ENCODE measurements at places on chromosomes 12 and 14. TPM values are rescaled to one million over a fixed set of nuclear protein-coding genes. Genes with fewer than 3 reads are reported as not detected.

Gene PRIMA1
- 1.4 TPM for polyA plus RNA-seq

Gene TPI1
- polyA plus RNA-seq, result 629 TPM

Gene TTC6
- 0.17 TPM for polyA plus RNA-seq

Gene KLHL33
- 0.35 TPM for polyA plus RNA-seq

Gene SOAT2
- polyA plus RNA-seq, result 1.4 TPM

Gene CLEC2A
- polyA plus RNA-seq, result not detected

Gene ACSS3
- 20.1 TPM for polyA plus RNA-seq

Gene C12orf50
- polyA plus RNA-seq, result 0.21 TPM

Gene MYG1
- 53.6 TPM for polyA plus RNA-seq

Gene CBLN3
- 2.6 TPM for polyA plus RNA-seq

Gene MNAT1
- polyA plus RNA-seq, result 53.1 TPM

Gene SMIM41
- polyA plus RNA-seq, result 0.96 TPM

Gene MRPS35
- polyA plus RNA-seq, result 80.9 TPM

Gene SUSD6
- polyA plus RNA-seq, result 20.2 TPM

Gene KCTD10
- 49.1 TPM for polyA plus RNA-seq

Gene TPH2
- 0.23 TPM for polyA plus RNA-seq

GRCh38 chr14:104477117-104477623 is 102.4 kb upstream of the C14orf180 start:
- no peak for DNase-seq

DNA sequence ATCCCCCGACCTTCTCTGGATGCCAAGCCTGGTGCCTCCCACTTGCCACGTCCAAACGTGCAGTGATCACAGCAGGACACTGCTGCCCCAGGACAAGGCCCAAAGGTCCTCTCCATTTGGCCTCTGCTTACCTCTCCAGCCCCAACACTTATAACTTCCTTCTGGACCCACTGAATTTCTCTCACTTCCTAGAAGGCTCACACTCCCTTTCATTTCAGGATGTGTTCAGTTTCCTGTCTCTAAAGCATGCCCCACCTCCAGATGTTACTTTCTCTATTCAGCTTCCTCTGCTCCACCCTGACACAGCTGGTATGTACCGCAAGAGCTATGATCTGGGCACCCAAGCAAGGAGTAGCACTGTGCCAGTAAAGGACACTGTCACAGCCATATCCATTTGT is 33.0 kb downstream of the CDKL1 start:
- no peak for DNase-seq

- DNase-seq, result no peak
These were observed 8.4 kb upstream of the EID3 start for GRCh38 chr12:104294927-104295668.

- no peak for DNase-seq
These were observed 210.6 kb upstream of the DIO3 start for GRCh38 chr14:101350691-101351090.

- DNase-seq, result no peak
These were observed 156.0 kb downstream of the SAMD4A start for GRCh38 chr14:54722791-54723432.

GRCh38 chr12:116202940-116203339 is 74.6 kb downstream of the MED13L start:
- DNase-seq, result no peak

- no peak for DNase-seq
These were observed 599.3 kb downstream of the SLC6A15 start for GRCh38 chr12:84313323-84313675.

GRCh38 chr12:14936224-14936861 is 2.0 kb downstream of the ERP27 start:
- DNase-seq, result no peak

GRCh38 chr12:77537663-77538062 is 293.0 kb upstream of the NAV3 start:
- DNase-seq, result no peak

DNA sequence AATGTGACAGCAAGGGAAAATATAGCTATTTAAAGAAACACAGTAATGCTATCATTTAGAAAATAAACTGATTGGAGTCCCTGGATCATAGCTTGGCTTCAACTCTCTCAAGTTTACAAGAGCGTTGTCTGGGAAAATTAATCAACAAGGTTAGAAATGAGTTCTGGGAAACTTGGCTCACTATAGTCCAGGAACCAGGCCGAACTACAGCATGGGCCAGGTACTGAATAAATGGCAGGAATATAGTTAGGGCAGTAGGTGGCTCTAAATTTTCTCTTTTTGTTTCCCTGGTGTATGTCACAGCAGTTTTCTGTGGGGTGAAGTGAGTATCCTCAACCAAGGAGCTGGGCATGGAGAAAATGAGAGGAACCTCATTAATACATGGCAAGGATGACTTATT is 72.4 kb downstream of the PLBD1 start:
- DNase-seq, result no peak

GRCh38 chr14:32545095-32545494 is 216.0 kb downstream of the AKAP6 start:
- no peak for DNase-seq

GRCh38 chr12:90959538-90960139 is 4.7 kb upstream of the CCER1 start:
- DNase-seq, result no peak

DNA sequence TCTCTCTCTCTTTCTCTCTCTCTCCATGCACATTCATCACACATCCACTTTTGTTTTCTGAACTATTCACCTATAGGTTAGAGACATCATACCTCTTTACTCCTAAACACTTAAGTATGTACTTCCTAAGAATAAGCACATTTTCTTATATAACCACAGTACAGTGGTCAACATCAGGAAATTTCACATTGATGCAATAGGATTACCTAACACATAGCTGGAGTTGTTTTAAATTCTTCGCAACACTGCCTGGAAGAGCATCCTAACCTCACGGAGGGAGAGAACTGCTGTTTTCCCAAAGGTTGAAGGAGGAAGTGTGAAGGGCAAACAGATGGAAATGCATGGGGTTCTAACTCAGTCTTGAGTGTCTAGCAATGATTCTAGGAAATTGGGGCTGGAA is 159.2 kb downstream of the SYT1 start:
- no peak for DNase-seq

DNA sequence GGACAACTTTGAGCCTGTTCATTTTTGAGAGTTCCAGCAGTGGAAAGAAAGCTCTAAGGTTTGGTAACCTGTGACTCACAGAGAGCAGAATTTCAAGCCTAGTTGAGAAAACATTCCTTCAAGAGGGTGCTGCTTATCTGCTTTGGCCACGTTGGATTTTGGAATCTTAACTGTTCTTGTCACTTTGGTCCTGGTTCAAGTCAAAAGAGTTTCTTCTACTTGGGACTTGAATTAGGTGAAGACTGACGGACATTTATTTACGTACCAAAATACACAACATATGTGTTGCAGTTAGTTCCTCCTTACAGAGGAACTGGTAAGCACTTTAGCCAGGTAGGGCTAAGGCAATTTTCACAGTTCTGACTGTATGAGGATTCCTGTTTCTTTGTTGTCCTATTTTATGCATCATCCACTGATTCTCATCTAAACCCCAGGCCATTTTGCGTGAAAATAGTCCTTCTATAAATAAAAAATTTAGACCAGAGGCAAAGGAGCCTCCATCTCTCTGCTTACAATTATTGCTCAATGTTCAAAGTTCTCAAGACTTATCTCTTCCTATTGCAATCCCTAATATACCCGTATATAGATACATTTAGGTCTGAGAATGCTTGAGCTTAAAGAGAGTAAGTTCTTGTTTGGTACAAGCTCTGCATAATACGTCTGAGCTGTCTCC is 580.9 kb downstream of the DIO2 start:
- DNase-seq, result no peak

- no peak for DNase-seq
These were observed 73.0 kb downstream of the IQSEC3 start for GRCh38 chr12:139585-139984.

GRCh38 chr12:105499205-105499604 is 168.7 kb downstream of the C12orf75 start:
- DNase-seq, result no peak

DNA sequence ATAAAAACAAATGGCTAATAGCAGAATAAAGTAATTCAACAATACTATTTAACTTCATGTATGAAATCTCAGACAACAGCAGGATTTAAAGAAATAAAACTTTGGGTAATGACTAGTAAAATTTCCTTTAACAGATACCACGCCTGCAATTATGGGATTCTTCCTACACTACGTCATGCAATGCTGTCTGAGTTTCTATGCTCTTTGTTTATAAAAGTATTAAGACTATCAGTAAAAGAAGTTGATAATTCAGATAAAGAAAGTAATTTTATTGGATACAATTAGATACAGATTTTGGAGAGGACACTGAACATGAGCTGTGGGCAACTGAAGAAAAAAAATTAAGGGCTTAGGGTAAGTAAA is 308.4 kb upstream of the LRFN5 start:
- DNase-seq, result no peak

GRCh38 chr14:53458368-53458814 is 305.3 kb upstream of the DDHD1 start:
- no peak for DNase-seq

- no peak for DNase-seq
These were observed 501 bp downstream of the RIMKLB start for GRCh38 chr12:8698132-8698851.
